ENCODE measurements at places on chromosomes 12 and 14. TPM values are rescaled to one million over a fixed set of nuclear protein-coding genes. Genes with fewer than 3 reads are reported as not detected.

GRCh38 chr14:63318835-63319234, at the start of gene GPHB5:
TSS of gene GPHB5 (minus strand) at chr14:63318935. CDS start at chr14:63317849, 1,086 bp downstream.
- no peak for DNase-seq

The TAS2R9 gene
- polyA plus RNA-seq = not detected

DNA sequence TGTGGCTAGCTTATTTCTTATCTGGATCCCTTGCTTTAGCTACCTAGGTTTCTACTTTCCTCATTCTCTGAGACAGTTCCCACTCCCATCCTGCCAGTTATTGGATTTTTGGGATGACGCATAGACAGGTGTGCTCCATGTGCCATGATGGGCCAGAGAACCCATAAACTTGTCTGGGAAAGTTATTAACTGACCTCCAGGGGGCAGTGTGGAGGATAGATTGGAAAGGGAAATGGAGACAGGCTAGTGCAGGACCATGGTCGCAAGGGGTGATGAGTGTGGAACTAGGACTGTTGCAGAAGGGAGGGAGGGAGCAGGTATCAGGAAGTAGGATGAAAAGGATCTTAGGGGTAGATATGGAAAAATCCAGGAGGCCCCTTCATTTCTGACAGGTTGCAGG, 80.3 kb downstream of the ESRRB start:
- DNase-seq = no peak

The PIANP gene
- 16.7 TPM for polyA plus RNA-seq

DNA sequence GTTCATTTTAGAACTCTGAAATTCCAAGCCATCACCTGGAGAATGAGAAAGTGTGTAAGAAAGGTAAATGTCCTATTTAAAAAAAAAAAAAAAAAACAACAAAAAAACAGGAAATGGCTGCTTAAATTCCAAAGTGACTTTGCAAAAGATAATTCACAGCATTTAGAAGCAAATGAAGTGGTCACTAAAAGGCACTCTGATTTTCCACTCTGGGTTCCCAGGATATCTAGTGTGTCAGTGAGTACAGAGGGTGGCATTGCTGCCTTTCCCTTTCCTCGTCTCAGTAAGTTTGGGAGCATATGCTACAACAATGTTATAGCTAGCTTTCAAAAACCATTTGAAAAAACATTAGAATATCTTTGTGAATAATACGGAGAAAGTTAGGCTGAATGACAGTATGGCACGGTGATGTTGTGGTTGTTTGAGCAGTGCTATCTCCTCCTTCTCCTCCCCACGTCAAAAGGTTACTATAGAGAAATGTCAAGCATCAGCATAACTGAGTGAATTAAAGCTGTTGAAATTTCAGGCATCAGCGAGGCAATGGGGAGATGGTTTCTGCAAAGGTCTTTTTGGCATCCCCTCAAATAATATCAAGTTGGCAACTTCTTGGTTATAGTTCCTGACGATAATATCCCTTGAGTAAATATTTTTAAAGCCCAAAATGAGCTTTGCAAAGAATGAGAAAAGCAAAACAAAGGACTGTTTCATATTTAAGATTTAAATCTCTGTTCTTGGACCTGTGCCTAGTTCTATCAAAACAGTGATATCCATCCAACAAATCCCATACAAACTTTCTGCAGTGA, 164.5 kb upstream of the E2F7 start:
- DNase-seq = no peak

DNA sequence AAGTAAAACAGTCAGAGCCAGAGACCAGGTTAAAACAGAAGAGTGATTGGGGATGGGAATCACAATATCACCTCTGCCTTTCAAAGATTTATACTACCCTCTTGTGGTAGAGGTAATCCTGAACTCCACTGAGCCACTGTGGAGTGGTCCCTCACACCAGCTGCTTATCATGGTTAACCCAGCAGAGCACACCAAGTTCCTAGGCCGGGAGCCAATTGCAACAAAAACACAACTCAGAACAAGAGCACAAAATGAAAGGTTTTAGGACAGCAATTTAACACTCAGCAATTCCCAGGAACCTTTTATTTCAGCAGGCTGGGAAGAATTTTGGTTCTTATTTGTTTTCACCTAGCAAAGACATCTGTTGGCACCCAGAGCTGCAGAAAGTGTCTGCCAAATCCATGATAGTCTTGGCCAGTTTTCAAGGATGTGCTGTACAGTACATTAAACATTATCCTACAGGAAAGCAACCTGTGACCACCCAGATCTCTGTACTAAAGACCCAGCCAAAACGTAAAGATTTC, 220.5 kb upstream of the ATXN7L3B start:
- DNase-seq = peak; percentile 67

GRCh38 chr12:89815225-89815624, 106.6 kb upstream of the ATP2B1 start:
- DNase-seq = no peak

DNA sequence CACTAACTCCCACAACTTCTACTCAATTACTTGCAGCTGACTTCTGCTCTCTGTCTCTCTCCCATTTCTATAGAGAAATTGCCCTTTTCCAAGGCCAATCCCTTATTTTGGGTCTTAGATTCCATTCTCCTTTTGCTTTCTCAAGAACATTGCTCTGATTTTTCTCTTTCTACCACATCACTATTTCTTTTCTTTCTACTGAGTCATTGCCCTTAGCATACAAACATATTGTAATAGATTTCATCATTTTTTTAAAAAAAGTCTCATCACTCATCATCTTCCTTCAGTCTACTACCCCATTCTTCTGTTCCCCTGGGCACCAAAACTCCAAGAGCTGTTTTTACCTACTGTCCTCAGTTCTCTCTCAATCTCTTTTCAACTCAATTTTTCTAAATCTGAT, 4.4 kb upstream of the KCNA1 start:
- DNase-seq = no peak

DNA sequence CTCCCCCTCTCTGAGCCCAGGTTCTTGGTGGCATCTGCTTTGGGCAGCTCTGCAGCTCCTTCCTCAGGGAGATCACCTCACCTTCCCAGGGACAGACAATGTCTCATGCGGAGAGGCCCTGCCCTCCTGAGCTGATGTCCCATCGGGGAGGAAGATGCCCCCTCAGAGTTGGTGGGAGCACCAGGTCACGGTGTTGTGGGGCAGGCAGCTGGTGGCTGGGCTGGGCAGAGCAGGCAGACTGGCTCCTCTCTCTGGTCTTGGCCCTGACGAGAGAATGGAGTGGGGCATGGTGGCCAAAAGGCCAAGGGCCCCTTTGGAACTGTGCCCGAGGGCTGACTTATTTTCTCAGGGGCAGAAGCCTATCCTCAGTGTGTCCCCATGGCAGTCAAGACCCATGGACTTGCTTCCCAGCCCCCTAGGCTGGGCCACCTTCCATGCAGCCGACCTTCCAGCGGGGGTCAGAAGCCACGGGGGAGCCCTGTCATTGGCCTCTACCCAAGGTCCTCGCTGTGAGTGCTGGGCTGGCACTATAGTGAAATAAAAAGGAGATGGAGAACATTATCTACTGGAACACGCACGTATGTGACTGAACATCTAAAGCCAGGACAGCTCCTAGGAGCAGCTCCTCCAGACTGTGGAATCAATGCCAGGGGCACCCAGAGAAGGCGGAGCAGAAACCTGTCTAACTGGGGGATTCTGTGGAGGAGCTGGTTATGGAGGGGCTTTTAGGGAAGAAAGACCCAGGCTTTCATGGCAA, 21.9 kb downstream of the PPP2R5C start:
- no peak for DNase-seq

DNA sequence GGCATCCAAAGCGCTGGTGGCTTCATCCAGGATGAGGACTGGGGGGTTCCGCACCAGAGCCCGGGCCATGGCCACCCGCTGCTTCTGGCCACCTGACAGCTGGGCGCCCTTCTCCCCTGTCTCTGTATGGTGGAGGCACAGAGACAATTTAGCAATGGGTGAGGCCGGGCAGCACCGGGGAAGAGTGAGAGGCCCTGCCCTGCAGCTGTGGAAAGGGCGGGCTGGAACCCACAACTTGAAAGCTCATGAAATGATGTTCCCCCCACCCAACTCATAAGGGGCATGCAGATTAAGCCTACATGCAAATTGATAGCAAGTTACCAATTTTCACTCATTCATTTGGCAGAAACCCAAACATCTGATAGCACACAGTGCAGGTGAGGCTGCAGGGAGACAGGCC, 34.1 kb downstream of the ABCB9 start:
- no peak for DNase-seq

Data from right renal pelvis (tissue), 4 donors.